ENCODE measurements at places on chromosomes 2 and 18. TPM values are rescaled to one million over a fixed set of nuclear protein-coding genes. Genes with fewer than 3 reads are reported as not detected.

DNA sequence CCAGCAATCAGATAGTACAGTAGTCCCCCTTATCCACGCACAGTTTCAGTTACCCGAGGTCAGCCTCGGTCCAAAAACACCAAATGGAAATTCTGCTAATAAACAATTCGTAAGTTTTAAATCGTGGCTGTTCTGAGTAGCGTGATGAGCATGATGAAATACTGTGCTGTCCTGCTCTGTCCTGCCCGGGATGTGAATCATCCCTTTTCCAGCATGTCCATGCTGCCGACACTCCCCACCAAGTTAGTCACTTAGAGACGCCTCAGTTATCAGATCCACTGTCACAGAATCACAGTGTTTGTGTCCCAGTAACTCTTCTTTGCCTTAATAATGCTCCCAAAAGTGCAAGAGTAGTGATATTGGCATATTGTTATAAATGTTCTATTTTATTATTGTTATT is 62.1 kb downstream of the MEX3C start:
- peak; percentile 58 for DNase-seq

DNA sequence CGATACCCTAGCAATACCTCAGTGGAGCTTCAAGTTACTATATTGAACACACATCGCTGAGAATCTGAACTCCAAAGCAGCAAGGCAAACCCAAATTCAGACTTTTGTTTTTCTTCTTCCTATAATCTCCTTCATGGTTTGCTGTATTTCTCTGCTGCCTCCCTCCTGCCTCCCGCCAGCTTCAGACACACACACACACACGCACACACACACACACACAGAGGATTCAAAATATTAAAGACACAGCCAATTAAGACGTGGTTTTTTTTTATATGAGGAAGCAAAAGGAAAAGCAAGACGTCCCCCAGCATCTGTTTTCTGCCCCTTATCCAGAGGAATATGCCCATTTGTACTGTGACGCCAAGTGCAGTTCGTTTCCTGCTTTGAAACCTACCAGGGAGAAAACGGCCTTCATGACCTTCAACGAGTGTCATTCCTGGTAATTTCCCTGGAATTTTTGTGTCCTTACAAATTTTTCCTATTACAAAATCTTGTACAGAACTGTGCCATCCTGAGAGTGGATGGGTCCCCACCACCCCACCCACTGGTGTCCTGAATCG is 547.9 kb upstream of the ID2 start:
- DNase-seq: no peak

DUSP28 gene
- total RNA-seq: 2.8 TPM

GRCh38 chr2:224670203-224670602 is 46.0 kb downstream of the CCDC195 start:
- DNase-seq: no peak

- no peak for DNase-seq
These were observed 254.2 kb downstream of the RIT2 start for GRCh38 chr18:42861271-42861670.

- DNase-seq: peak; percentile 46
These were observed 630 bp downstream of the PPM1G start for GRCh38 chr2:27408601-27409320.

ASB3 gene
- 24.5 TPM for total RNA-seq

OR6B2 gene
- total RNA-seq: not detected

CYP27A1 gene
- total RNA-seq: 0.80 TPM

SLC11A1 gene
- not detected for total RNA-seq

MC2R gene
- total RNA-seq: not detected

DNA sequence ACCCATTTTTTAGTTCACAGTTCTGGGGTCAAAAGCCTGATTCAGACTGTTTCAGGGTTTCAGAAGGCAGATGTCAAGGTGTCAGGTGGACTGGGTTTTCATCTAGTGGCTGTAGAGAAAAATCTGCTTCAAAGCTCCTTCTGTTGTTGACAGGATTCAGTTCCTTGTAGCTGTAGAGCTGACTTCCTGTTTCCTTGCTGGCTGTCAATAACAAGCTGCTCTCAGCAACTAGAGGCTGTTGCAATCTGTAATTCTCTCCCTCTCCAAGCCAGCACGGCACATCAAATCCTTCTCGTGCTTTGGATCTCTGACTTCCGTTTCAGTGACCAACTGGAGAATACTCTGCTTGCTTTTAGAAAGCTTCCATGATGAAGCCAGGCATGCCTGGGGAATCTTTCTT is 179.4 kb downstream of the DOK6 start:
- no peak for DNase-seq

GRCh38 chr2:97662386-97662894 is 1.4 kb downstream of the ACTR1B start:
- DNase-seq: no peak

- DNase-seq: no peak
These were observed 99.4 kb upstream of the PID1 start for GRCh38 chr2:229370509-229370908.

- peak; percentile 48 for DNase-seq
These were observed 37.8 kb downstream of the PCBP1 start for GRCh38 chr2:70124983-70125480.

DNA sequence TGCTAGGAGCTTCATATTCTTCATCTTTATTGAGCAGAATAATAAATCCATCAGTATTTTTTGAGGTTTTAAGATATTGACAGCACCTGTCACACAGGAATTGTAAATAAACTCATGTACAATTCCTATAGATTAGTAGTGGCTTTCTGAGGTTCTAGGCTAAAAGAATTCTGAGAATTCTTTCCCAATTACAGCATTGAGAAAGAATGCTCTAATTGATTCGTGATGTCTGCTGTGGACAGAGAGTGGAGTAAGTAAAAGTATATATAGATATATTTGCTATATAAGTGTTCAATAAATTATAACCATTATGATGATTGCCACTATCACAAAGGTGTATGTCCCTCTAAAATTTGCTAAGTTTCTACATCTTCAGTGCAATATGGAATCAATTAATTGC is 186.5 kb upstream of the NRP2 start:
- no peak for DNase-seq

SULT1C4 gene
- total RNA-seq: not detected

ASAP2 gene
- total RNA-seq: 20.3 TPM

DNA sequence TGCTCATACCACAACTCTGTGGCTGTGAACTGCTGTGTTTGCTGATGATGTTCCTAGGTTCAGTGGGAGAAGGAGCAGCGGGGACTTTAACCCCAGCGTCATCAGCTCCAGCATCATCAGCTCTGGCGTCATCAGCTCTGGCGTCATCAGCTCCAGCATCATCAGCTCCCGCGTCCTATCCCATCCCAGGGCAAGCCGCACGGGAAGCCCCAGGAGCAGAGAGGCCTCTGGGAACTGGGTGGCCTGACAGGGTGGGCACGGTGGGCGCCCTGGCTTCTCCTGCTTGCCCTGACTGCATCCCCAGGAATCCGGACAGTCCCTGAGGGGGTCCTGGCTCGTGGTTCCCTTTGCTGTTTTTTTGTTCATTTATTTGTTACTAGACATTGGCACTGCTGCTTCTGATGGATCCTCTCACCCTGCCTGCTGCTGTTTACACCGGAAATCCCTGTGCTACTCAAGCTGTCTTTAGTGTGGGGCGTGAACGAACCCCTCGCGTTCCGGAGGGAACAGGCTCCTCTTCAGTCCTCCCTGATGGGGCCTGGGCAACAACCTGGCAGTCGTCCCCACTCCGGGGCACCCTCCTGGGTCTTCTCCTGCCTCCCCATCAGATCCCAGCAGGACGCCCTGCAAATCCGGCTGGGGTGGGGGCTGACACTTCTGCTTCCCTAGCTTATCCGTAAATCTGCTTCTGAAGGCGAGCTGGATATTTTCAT is 67.1 kb upstream of the PXDN start:
- no peak for DNase-seq

GRCh38 chr2:109726379-109727270 is 67.5 kb upstream of the RGPD5 start:
- no peak for DNase-seq

TMSB10 gene
- 5,751 TPM for total RNA-seq

DNA sequence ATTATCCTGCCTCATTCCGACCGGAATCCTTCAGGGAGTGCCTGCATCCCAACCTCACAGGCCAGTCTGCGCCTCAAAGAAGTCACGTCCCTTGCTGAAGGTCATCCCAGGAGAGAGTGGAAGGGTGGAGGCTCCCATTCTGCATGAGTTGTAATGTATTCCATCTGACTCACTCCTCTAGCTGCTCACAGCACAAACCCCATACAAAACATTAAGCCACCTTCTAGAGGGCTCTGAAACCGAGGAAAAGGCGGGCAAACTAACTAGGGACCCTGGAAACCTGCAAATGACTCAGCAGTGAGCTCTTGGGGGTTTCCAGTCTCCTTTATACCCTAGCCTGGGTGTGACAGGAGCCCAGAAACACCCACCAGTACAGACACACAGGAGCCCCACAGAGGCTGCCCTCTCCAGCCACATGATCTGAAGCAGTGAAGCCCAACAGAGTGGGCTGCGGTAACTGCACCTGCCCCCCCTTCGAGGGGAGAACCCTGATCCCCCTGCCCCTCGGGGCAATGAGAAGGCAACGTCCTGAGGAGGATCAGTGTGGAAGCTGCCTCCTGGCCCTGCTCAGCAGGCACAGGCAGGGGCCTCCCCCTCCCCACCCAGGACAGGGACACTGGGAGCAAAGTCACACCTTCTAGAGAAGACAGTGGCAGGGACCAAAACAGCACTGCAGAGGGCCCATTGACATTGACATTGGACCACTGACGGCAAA is 69.3 kb upstream of the SNTG2 start:
- DNase-seq: peak; percentile 61

DNA sequence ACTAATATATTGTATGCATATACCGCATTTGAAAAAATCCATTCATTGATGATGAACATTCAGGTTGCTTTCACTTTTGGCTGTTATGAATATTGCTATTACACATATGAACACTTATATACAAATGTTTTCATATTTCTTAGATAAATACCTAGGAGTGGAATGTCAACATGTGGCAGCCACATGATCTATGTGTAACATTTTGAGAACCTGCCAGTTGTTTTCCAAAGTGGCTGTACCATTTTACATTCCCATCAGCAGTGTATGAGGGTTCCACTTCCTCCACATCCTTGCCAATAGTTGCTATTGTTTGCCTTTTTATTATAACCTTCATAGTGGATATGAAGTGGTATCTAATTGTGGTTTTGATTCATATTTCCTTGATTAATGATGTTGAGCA is 40.5 kb downstream of the CCDC85A start:
- DNase-seq: no peak

ZNF514 gene
- 3.1 TPM for total RNA-seq

CTAGE1 gene
- not detected for total RNA-seq

DNA sequence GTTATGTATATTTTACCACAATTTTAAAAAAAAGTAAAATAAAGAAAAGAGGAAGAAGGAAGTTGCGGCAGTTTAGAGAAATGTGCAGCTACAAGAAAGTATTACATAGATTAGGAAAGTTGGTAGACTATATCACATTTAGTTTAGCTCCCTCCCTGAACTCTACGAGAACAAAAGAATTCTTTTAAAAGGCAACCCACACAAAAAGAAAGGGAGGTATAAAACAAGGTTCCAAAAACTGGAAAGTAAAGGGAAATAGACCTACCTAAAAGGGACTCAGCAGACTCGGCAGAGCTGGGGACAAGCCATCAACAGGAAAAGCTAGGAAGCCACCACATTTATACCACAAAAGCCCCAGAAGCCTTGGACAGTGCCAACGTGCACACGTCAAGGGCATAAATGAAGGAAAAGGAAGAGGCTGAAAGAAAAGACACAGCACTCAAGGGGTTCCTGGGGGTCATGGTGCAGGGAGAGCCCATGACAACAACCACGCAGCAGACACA is 9.1 kb downstream of the TMEM127 start:
- DNase-seq: no peak

DNA sequence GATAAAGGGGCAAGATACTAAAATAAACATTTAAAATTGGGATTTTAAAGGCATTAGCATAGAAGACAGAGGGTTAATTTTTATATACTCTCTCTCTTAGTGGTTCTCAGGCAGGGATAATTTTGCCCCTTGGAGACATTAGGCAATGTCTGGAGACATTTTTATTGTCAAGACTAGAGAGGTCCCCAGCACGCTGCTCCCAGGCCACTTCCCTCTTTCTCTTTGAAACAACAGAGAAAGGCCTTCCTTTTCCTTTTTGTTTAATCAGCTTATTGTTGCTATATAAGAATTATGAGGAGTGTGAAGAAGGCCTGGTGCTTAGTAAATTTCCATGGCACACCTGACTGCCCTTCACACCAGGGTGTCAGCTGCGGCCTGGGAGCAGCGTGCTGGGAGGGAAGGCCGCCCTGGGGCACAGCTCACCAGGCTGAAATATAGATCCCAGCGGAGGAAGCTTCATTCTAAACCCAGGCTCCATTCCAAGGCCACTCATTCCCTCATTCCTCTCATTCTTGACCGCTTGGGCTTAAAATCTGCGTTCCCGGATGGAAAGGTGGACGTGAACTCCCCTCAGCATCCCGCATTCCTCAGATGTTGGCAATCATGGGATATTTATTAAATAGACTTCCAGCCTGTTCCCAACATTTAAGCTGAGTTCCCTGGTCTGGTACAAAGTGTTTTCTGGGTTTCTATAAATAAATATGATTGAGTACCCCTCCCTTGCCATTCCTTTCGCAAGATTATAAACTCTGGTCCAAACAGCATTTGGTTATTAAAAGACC is 22.5 kb downstream of the SLC14A2 start:
- no peak for DNase-seq

DNA sequence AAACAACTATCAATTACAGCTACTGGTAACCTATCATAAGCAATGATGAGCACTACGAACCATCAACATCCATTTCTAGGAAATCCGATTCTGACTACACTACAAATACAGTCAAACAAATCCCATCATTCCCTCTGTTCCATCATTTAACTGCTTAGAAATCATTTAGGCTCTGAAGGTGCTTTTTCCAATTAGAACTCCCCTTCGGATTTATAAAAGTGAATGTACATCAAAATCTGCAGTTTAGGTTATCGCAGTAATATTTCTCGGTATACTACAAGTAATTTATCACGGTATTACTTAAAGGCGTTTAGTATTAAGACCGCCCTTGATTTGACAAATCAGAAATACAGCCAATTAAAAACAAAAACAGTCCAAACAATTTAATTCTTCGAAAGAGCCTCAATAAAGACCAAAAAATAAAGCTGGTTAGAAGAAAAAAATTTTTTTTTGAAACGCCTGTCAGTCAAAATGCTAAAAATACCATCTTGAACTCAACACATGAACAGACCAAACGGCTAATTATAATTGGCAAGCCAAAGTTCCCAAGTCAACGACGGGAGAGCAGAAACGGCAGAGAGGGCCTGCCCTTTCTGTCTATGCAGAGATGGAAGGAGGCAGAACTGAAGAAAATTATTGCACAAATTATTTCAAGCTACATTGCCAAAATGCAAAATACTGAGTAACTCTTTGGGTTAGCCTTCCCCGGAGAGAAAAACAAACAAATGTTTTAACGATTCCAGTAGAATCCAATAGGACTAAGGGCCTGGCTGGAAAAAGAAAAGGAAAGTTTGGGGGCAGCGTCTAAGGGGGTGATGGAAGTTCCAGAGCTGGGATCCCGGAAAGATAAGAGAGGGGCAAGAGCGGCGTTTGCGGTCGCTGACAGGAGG is 1.2 kb downstream of the VPS54 start:
- peak; percentile 24 for DNase-seq

- no peak for DNase-seq
These were observed 57.5 kb upstream of the ST8SIA5 start for GRCh38 chr18:46814399-46814798.

- peak; percentile 85 for DNase-seq
These were observed 284.5 kb downstream of the MTX2 start for GRCh38 chr2:176553685-176554100.

- no peak for DNase-seq
These were observed 510.1 kb upstream of the RAB6C start for GRCh38 chr2:129469389-129469788.

Measured in Daoy (cell line).